ENCODE measurements at places on chromosomes 16 and 17.

DNA sequence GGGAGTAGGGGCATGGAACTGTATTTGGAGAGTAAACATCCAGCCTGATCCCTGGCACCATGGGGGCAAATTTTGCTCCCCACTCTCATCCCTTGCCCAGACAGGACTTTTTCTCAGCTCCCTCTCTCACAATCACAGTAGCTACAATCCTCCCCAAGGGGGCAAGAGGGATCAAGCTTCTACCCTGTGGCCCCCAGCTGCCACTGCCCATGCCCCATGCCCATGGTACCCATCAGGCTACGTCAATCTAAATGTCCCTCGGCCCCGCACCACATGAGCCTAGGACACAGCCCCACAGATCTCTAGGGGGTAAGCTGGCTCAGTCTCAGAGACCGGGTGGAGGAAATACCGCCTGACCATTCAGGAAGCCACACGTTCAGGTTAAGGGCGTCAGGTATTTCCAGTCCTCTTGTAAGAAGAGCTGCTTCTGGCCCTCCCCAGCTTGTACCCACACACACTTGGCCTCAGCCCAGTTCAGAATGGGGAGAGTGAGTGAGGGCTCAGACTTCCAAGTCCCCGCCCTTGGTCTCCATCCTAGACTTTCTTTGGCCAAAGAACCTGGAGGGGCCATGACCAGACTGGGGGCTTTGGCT is 1.8 kb downstream of the CACNB1 start:
- no peak for DNase-seq

DNA sequence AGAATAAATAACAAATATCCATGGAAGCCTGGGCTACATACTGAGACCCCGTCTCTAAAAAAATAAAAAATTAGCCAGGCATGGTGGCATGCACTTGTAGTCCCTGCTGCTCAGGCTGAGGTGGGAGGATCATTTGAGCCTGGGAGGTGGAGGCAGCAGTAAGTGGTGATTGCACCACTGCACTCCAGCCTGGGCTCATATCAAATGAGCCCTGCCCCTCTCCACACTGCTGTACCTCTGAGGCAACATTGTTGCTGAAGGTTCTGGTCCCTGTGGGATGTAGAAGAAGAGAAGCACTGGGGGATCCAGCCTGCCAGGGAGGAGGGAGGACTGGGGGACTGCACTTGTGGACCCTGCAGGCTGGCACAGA is 11.4 kb upstream of the ARHGAP23 start:
- DNase-seq: no peak

- peak; percentile 83 for DNase-seq
Measured at GRCh38 chr17:35969558-35970380, 11.5 kb downstream of the CCL16 start.

GRCh38 chr17:70288540-70289290 is 119.4 kb downstream of the KCNJ2 start:
- no peak for DNase-seq

- DNase-seq: no peak
Measured at GRCh38 chr16:65895906-65896305, 470.6 kb upstream of the CDH5 start.

- peak; percentile 3 for DNase-seq
Measured at GRCh38 chr17:146546-146945, 9.2 kb downstream of the SCGB1C2 start.

- DNase-seq: peak; percentile 44
Measured at GRCh38 chr16:2429771-2430663, 770 bp downstream of the CCNF start.

DNA sequence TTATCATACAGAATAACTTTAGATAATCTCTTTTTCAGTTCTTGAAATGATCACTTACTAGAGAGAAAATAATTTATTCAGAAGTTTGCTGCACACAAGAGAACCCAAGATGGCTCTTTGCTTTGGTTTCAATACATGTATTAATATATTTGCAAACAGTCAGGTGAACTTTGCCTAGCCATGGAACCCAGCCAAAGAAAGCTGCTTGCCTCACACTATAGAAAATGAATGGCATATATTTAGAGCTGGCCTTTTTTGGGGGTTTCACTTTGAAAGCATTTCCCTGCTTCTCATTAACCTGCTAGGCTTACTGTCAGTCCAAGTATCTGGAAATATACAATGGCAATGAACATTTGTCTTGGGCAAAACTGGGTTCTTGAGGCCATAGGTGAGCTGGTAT is 75.3 kb downstream of the MRTFB start:
- DNase-seq: no peak

- no peak for DNase-seq
Measured at GRCh38 chr16:87094556-87094865, 222.7 kb downstream of the C16orf95 start.

- DNase-seq: no peak
Measured at GRCh38 chr16:84840687-84841627, 21.2 kb downstream of the CRISPLD2 start.

- no peak for DNase-seq
Measured at GRCh38 chr17:82157046-82158035, 55.3 kb downstream of the CCDC57 start.

- peak; percentile 4 for DNase-seq
Measured at GRCh38 chr16:630249-630814, 453 bp upstream of the WFIKKN1 start.

DNA sequence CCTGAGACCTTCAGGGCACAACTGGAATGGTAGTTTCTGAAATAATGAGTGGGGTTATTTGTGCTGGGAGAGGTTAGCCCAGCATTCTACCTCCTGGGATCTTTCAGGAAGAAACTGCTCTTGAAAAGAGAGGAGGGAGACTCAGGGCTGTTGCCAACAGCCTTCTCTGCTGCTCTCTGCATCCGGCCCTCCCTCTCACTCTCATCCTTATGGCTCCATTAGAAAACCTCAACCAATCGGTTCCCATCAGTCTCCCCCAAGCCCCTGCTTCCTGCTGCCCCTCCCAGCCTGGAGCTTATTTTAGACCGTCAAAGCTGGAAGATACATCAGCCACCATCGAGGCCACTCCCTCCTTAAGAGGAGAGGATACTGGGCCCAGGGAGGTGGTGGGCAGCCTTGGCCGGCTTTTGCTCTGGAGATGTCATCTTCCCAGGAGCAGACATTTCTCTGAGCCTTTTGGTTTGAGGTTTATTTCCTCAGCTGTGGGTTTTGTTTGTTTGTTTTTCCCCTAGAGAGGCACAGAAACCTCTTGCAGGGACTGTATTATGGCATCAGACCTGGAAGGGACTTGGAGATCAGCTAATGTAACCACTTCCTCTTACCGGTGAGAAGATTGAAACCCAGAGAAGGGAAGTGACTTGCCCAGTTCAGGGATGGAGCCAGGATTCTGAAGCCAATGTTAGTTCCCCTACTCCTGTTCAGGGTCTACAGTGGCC is 2.7 kb downstream of the MPRIP start:
- DNase-seq: peak; percentile 51

GRCh38 chr17:70859829-70860228 is 690.5 kb downstream of the KCNJ2 start:
- no peak for DNase-seq

GRCh38 chr16:88524973-88525662 is 45.1 kb upstream of the ZC3H18 start:
- no peak for DNase-seq

GRCh38 chr17:76246080-76247066 is 6.1 kb upstream of the RNF157 start:
- DNase-seq: no peak

- no peak for DNase-seq
Measured at GRCh38 chr17:43018932-43019331, 3.3 kb downstream of the VAT1 start.

DNA sequence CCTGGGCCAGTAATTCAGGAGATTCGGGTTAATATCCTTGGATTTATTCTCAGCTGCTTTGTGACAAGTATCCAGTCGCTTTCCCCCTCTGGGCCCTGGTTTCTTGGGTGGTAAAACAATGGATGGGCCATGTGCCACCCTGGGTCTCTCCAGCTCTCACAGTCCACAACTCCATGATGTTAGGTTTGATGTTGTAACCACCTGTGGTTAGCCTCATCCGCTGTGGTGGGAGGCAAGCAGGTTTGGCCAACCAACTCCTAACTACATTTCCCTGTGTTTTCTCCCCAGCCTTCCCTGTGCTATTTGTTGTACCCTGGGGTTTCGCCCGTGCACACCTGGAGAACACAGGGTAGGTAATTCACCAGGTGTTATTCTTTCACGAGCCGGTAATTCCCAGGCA is 35.1 kb downstream of the GLP2R start:
- DNase-seq: no peak

DNA sequence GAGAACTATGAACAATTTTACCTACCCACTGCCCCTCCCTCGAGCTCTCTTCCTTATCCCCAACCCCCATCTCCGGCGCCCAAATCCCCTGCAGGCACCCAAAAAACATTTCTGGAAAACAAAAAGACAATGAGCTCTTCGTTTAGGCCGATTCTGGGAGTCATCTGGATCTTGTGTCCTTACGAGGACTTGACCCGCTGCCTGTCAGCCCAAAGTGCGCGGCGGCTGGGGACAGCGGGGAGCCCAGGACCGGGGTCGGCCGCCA is 524 bp downstream of the STRADA start:
- DNase-seq: no peak

DNA sequence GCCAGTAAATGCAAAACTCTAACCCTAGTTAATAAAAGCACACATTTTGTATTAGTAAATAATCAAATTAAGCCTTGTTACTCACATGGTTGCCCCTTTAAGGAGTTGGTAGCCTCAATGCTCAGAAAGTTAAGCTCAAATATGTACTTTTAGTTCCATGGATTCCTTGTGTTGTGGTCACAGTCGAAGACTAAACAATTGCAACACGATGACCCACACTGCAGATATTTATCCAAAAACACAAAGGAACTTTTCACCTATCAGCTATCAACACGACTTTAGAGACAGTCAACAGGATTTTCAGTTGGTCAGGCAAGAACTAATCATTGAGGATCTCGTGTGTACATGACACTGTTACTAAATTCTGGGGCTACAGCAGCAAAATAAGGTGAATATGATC is 47.4 kb upstream of the NUDT7 start:
- no peak for DNase-seq

DNA sequence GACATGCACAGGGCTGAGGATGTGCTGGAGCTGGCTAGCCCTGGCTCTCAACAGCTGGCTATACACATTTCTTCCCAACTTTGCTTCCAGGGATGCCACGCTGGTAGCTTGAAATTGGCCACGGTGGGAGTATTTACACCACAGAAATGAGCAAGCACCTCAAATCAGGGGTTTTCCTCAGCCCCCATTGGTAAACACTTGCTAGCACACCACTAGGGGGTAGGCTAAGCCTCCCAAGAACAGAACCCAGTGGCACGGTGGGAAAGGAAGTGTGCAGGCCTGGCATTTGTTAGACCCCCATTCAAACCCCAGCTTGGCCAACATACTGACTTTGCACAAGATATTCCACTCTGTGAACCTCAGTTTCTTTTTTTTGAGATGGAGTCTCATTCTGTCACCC is 12.9 kb downstream of the DRC3 start:
- DNase-seq: no peak

GRCh38 chr17:3712811-3713463 is 10.8 kb upstream of the HASPIN start:
- DNase-seq: no peak

- DNase-seq: no peak
Measured at GRCh38 chr16:86899757-86900156, 321.4 kb downstream of the FOXL1 start.

DNA sequence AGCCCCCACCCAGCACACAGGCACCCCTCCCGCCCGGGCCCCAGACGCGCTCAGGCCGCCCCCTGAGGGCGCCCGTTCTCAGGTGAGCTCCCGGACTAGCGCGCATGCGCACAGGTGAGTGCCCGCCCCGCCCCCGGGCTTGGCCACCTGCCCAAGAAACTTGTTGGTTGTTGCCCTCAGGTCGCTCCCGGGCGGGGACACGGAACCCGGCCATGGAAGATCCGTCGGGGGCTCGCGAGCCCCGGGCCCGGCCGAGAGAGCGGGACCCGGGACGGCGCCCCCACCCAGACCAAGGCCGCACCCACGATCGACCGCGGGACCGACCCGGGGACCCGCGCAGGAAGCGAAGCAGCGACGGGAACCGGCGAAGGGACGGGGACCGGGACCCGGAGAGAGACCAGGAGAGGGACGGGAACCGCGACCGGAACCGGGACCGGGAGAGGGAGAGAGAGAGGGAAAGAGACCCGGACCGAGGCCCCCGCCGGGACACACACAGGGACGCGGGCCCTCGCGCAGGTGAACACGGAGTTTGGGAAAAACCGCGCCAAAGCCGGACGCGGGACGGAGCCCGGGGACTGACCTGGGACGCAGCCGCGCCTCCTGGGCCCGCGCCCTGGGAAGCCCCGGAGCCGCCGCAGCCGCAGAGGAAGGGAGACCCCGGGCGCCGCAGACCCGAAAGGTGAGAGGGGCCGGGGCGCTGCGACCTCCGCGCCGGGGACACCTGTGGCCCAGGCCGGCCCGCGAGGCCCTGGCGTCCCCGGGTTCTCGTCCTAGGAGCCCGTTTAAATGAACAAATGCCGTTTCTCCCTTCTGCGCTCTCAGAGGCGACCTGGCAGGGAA is at the start of gene MARVELD3:
TSS of gene MARVELD3 (plus strand) at position 167 of the 840 bp plus-strand sequence. CDS start at position 213, 46 bp downstream.
- peak; percentile 20 for DNase-seq

DNA sequence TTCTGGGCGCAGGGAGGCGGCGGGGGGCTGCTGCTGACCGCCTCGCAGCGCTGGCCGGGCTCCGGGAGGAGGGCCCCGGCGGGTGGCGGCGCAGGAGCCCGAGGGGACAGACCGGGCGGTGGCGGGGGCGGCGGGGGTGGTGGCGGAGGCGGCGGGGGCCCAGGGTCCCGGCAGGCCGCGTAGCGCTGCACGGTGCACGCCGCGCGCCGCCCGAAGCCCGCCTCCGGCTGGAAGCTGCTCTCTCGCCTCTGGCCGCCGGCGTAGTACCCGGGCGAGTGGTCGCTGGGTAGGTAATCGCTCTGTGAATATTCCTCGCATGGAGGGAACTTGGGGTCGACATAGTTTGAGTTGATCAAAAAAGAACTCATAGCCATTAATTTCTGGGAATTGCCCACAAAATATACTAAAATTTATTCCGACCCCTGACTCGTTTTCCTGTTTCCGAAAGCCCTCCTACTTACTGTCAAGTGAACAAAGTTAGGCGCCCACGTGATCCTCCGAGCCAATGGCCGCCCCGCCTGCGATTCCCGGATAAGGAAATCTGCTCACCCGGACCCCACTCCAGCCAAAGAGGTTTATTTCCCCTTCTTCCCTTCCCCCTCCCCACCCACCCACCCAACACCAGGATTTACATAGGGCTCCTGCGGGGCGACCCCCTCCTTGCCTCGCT is at the start of gene HOXB4:
TSS of gene HOXB4 (minus strand) at position 405 of the 670 bp plus-strand sequence. CDS start at position 374, 31 bp downstream.
- peak; percentile 69 for DNase-seq

GRCh38 chr16:55853114-55853513 is 20.2 kb upstream of the CES1 start:
- DNase-seq: no peak

DNA sequence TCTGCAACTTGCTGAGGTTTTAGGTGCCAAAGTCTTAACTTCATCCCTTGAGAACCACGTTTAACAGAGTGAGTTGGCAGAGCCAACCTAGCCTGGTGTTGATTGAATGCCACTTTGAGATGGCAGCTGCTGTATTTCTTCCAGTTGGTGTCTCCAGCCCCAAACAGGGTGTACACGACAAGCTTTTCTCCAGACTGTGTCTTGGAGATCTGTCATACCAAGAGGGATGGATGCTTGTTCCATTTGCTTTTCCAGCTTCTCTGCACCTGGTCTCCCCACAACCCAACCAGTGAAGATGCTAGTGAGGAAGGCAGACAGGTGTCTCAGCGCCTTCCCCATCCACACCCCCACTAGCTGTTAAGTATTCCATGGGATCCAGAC is 141.1 kb upstream of the HS3ST2 start:
- no peak for DNase-seq
